ENCODE measurements at places on chromosomes 7 and 10. TPM values are rescaled to one million over a fixed set of nuclear protein-coding genes. Genes with fewer than 3 reads are reported as not detected.

GRCh38 chr10:5761220-5761619 lies 52.0 kb downstream of the GDI2 start:
- H3K4me3 ChIP-seq = no peak overlapping the region
- H3K27ac ChIP-seq = peak overlapping the region; percentile 65
- H3K27me3 ChIP-seq = no peaks in the 10 kb centered on the region
- peaks cover 12% of the 10 kb centered on the region for H3K36me3 ChIP-seq

DNA sequence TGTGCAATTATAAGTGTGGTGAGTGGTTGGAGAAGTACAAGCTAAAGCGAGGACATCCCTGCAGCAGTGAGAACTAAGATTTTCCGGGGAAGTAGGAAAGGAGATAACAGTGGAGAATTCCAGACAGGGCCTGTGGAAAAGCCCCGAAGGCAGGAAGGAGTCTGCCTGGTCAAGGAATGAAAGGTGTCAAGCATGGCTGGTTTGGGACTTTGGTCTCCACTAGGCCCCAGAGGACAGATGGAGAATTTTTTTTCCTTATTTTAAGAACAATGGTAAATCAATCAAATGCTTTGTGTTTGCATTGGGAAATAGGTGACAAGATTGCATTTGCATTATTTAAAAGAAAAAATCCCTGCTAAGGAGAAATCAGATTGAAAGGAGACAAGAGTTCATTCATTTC lies 3.2 kb upstream of the CEP55 start:
- H3K27me3 ChIP-seq = peaks cover 19% of the 10 kb centered on the region
- DNase-seq = no peak
- peaks cover 19% of the 10 kb centered on the region for H3K4me1 ChIP-seq
- peaks cover 3% of the 10 kb centered on the region for H3K36me3 ChIP-seq
- no peak overlapping the region for H3K27ac ChIP-seq

DNA sequence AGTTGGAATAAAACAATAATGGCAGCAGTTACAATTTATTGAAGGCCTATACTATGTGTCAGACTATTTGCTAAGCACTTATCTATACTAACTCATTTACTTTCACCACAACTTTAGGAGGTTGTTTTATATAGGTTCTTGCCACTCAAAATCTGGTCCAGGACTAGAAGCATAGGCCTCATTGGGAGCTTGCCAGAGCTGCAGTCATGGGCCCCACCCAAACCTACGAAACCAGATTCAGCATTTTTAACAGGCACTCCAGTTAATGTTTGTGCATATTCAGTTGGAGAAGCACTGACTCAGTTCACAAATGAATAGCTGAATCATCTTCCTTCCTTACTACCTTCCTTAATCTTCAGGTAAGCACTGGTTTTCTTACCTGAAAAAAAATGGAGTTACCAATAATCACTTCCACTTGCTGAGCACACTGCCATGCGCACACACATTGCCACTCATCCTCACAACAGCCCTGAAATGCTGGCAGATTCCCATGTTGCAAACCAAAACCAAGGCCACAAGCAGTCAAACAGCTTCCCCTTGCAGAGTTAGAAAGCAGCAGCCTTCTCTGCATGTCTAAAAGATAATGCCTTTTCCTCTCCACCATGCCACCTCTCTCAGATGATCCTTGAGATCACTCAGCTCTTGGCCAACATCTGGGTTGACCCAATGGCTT lies 122.4 kb downstream of the SLC16A9 start:
- no peak overlapping the region for H3K27ac ChIP-seq
- no peak overlapping the region for H3K4me3 ChIP-seq
- H3K4me1 ChIP-seq = no peaks in the 10 kb centered on the region
- H3K36me3 ChIP-seq = no peaks in the 10 kb centered on the region
- H3K27me3 ChIP-seq = peaks cover 5% of the 10 kb centered on the region
- DNase-seq = no peak

The GIMAP4 gene
- total RNA-seq = 62.1 TPM

The STK31 gene
- total RNA-seq = 0.80 TPM

The MOGAT3 gene
- not detected for total RNA-seq
